WERI-Rb-1 (cell line): ENCODE measurements at places on chromosomes 7 and 10.
A peak's percentile ranks its signal among the peaks of the same experiment; 100 is the strongest.

DNA sequence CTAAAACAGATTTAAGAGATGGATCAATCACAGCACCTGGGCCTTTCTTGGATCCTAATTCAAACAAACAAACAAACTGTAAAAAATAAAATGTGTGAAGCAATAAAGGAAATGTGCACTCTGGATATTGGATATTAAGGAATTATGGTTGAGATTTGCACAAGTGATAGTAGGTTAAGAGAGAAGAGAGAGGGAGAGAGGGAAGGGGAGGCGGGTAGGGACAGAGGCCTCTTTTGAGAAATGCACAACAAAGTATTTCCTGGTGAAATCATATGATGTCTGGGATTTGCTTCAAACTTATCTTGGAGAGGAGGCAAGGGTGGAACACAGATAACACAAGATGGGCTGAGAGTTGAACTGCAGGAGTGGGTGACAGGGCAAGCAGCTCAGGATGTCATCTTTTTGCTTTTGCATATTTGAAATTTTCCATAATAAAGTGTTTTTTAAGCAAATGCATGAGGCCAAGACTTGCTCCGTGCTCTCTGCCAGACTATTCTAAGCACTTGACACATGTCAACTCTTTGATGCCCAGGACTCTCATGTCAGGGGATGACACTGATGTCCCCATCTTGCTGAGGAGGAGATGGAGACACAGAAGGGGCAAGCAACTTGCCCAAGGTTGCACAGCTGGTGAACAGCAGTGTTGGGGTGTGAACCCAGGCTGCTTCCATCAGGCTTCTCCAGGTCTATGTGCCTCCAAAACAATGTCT, 9.1 kb upstream of the AEBP1 start:
- no peak for DNase-seq

DNA sequence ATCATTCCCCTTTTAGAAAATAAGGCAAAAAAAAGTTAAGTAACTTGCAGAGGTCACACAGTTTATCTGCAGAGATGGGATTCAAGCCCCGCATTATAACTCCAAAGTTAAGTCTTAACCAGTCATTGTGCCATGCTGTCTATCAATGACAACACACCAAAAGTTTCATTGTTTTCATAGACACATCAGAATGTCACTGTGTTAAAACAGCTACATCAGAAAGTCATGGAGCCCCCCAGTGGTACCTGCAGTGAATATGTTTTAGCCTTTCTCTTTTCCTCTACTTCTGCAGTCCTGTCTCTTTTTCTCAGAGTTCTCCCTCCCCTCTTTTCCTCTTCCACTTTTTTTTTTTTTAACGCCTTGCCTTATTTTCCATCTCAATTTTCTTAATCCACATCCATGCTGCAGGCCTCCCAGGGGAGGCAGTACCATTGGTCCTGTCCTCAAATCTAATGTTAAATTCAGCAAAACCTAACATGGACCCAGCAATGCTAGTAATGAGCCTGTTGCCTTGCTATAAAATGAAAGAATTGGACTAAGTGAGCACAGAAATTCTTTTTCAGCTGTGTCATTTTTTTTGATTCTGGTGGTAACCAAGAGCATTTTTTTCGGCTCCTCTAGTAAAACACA, 3.8 kb upstream of the NRCAM start:
- peak; percentile 51 for DNase-seq

DNA sequence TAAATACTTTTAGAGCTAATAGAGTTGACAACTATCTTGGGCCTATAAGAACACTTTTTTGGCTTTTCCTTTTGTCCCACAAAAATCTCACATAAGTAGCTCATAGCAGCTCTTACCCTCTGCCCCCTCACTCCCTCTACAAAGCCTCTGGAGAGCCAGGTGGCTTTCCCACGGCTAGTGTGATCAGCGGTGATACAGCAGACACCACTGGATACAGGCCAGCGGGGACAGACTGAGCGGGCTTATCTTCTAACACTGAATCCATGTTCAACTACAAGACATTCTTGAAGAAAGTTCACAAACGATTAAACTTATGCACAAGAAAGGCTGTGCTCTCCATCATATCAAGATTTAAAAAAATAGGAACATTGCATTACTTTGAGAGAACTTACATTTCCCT, 377.2 kb downstream of the PARD3 start:
- DNase-seq = peak; percentile 9

DNA sequence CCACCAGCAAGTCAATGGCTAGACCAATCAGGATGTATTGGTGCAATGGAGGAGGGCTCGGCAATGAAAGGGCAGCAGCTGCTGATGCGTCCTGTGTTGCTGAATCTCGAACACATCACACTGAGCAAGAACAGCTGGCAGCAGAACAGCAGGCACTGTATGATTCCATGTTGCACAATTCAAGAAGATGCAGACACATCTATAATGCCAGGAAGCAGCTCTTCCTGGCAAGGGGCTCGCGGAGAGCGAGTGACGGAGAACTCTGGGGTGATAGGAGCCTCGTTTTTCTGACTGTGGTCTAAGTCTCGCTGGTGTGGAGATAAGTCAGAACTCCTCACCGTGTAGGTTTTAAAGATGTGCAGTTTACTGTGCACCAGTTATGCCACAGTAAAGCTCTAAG, 24.8 kb upstream of the PFKP start:
- no peak for DNase-seq

DNA sequence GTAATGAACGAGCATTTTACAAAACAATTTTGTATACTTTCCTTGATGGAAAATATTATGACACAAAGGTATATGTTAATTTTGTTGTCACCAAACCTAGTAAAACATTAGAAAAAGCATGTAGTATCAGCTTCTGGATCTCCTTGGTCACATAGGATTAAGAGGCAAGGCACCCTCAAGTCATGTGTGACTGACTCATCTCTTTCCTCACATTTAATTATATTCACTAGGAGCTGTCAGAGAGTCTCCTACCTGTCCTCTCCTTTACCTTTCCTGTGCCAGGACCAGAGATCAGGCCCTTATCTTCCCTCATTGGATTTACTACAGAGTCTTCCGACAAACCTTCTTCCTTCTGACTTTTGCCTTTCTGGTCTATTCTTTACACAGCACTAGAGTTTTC, 111.3 kb upstream of the RPA3 start:
- no peak for DNase-seq

GRCh38 chr10:1440897-1441296, 296.4 kb downstream of the ADARB2 start:
- DNase-seq = no peak

GRCh38 chr7:135748770-135749169, at the start of gene FAM180A:
FAM180A (minus strand) TSS chr7:135748813; CDS start chr7:135748580, 233 bp downstream.
- no peak for DNase-seq

GRCh38 chr7:111853201-111853990, 291.1 kb upstream of the IMMP2L start:
- DNase-seq = peak; percentile 27

- DNase-seq = no peak
Measured at GRCh38 chr7:135772639-135773222, 24.1 kb upstream of the FAM180A start.

DNA sequence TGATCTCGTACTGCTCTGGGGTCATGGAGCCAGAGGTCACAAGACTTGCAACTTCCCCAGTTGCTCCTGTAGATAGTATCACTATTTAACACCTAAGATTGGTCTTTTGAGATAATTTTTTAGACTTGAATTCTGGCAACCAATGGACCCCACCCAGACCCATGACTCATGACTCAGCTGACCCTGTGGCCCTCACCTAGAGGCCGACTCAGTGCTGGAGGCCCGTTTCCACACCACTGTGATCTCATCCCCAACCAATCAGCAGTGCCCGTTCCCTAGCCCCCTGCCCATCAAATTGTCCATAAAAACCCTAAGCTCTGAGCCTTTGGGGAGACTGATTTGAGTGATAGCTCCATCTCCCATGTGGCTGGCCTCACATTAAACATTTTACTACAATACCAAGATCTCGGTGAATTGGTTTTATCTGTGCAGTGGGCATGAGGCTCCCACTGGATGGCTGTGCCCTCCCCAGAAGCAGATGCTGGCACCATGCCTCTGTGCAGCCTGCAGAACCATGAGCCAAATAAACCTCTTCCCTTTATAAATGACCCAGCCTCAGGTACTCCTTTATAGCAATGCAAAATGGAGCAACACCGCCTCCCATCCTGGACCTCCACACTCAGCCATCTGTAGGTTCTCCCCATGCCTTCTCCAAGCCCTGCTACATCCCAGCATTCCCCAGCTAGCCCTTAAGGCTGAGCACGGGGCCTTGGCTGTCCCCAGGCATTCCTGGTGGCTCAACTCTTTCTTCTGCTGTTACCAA, 98.8 kb downstream of the PRKAG2 start:
- no peak for DNase-seq

GRCh38 chr10:25102147-25102822, 72.5 kb upstream of the GPR158 start:
- DNase-seq = no peak

DNA sequence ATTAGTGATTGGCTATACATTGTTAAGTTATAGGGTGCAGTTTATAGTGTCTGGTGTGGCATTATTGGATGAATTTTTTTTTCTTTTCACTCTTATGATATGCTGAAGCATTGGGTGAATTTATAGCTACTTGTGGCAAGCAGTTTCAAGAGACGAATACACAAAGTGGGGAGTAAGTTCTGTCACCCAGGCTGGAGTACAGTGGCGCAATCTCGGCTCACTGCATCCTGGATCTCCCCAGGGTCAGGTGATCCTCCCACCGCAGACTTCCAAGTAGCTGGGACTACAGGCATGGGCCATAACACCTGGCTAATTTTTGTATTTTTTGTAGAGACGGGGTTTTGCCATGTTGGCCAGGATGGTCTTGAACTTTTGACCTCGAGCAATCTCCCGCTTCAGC, 6.3 kb upstream of the SIRT1 start:
- DNase-seq = no peak

- DNase-seq = no peak
Measured at GRCh38 chr7:139594090-139594489, 70.6 kb downstream of the CLEC2L start.

DNA sequence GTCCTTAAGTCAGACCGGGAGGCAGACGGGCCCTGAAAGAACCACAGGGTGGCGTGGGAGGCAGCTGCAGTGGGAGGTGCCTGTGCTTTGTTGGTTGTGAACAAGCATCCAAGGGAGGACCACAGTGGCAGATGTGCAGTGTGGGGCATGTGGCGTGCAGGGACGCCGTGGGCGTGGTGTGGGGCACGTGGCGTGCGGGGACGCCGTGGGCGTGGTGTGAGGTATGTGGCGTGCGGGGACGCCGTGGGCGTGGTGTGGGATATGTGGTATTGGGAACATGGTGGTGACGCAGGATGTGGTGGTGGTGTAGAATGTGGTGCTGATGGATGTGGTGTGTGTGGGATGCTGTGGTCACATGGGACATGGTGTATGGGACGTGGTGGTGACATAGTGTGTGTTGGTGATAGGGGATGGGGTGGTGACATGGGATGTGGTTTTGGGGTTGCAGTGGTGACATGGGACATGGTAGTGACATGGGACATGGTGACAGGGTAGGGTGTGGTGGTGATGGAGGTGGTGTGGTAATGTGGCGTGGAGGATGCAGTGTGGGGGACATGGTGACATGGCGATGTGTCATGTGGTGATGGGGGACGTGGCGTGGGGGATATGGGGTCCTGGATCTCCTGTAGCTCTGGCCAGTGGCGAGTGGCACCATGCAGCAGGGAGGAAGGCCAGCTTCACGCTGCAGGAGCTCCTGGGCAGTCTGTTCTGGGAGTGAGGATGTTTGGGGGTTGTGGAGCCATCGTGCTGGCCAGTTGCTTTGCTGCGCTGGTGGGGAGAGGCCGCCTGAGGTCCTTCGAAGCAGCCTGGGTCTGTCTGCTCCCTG, 78.8 kb downstream of the INPP5A start:
- DNase-seq = no peak

DNA sequence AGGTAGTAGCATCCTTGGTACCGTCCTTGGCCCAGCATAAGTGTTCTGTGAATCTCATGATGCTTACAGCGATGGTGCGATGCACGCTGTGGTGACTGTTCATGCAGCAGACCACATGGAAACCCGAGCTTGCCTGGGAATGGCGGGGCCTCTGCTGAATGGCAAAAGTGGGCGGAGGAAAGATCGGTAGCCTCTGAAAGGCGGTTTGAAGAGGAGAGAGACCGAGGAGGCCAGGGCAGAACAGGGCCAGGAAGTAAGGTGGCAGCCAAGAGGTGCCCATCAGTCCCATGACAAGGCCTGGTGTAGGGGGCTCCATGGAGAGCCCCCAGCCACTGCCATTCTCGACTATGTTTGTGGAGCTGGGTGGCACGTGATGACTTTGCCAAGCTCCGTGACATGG, 33.2 kb upstream of the CNPY1 start:
- DNase-seq = no peak

GRCh38 chr10:127303105-127303504, 106.7 kb upstream of the INSYN2A start:
- DNase-seq = no peak

GRCh38 chr7:22397981-22398380, 41.0 kb upstream of the RAPGEF5 start:
- DNase-seq = peak; percentile 22

GRCh38 chr7:128121711-128122530, 90.7 kb upstream of the LRRC4 start:
- no peak for DNase-seq

DNA sequence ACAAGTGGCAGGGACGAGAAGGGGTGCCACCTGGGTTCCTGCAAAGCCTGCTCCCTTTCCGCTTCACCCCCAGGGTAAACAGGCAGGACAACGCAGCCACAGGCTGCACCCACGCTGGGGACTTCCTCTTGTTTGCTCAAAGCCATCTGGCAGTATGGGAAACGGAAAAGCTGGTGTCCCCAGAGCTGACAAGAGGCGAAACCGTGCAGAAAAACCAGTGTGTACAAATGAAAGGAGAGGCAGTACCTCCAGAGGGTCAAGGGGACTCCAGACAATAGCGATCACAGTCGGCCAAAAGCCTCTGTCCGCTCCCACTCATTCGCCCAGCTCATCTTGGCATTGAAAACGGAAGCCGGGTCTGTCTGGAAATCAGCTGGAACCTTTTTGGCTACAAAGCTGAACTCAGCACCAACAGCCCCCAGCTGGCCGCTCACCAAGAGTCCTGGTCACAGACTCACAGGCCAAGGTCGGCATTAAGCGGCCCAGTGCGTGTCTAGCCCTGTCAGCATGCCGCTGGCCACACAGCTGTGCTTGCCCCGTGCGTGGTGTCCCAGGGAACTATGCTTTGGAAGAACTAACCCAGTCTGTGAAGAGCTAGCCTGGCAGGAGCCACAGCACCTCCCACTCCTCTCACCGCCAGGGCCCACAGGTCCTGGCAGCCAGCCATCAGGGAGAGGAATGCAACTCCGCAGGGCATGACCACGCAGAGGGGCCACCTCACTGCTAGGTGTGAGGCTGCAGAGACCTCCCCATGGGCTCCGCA, 10.4 kb downstream of the TNS3 start:
- no peak for DNase-seq

- DNase-seq = no peak
Measured at GRCh38 chr10:25382029-25382810, 207.4 kb downstream of the GPR158 start.
